ENCODE measurements at places on chromosomes 13 and 19.

DNA sequence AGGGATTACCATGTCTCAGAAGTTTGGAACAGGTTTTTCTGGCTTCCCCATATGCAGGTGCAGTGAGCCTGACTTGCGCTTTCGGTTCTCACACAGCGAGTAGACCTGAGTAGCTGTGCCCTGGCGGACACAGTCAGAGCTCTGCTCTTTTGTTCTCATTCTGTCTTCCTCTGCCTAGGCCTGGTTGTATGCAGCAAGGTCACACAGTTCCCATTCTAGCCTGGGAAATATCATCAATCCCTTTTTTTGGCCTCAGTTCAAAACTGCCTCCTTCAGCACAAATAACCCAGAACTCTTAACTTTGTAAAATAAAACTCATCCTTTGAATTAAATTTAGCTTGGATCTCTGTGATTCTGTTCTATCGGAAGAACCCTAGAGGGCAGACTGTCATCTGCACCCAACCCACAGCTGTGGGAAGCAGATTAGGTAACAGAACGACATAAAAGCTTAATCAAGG lies 10.2 kb downstream of the OXGR1 start:
- DNase-seq = peak; percentile 96

- no peak for DNase-seq
Observed at GRCh38 chr13:97226013-97226412, 3.9 kb downstream of the MBNL2 start.

DNA sequence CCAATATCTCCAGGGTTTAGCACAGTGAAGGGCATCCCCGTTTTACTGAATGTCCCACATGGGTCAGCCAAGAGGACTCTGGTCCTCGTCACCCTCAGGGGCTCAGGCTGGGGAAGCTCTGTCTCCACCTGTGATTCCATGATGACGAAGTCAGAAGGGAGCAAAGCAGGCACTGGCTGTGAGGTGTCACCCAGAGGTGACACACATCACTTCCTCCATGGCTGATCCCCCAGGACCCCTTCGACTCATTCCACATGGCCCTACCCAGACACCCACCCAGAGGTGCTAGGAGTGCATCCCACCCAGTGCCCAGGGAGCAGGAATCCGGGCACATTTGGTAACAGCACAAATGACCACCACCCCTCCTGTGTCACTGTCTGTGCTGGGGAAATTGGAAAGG lies 145.2 kb upstream of the VSTM2B start:
- no peak for DNase-seq

DNA sequence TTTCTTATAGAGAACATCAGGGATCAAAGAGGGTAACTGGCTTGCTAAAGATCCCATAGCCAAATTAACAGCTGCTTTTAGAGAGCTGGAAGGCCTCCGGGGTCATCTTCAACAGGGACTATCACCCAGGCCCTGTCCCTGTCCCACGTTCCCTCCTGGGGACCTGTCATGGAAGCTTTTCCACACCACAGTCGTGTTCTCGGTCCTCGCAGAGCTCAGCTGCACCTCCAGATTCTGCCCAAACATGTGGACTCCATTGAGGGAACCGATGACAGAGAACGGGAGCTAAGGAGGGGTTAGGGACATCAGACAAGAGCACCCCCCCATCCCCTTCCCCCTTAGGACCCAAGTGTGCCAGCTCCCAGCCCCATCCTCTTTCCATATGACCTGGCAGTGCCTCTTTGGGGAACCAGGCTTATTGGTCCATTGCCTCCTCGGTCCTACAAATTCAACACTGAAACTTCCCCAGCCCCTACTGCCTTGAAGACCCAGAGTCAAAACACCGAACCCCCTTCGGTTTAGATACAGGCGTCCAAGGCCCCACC lies 568 bp downstream of the FUZ start:
- no peak for DNase-seq

- no peak for DNase-seq
Observed at GRCh38 chr13:24134231-24134630, 26.3 kb upstream of the SPATA13 start.

All from SHP77 (cell line).